ENCODE measurements at places on chromosomes 6 and 20. TPM values are rescaled to one million over a fixed set of nuclear protein-coding genes. Genes with fewer than 3 reads are reported as not detected.

The DACT2 gene
- 0.48 TPM for total RNA-seq

The CNPY3 gene
- 27.4 TPM for total RNA-seq

The ADTRP gene
- total RNA-seq: 2.3 TPM

- no peak for DNase-seq
These were observed 12.7 kb downstream of the KCNS1 start for GRCh38 chr20:45088247-45088646.

GRCh38 chr6:158324136-158324535 is 11.9 kb downstream of the TULP4 start:
- no peak for DNase-seq

DNA sequence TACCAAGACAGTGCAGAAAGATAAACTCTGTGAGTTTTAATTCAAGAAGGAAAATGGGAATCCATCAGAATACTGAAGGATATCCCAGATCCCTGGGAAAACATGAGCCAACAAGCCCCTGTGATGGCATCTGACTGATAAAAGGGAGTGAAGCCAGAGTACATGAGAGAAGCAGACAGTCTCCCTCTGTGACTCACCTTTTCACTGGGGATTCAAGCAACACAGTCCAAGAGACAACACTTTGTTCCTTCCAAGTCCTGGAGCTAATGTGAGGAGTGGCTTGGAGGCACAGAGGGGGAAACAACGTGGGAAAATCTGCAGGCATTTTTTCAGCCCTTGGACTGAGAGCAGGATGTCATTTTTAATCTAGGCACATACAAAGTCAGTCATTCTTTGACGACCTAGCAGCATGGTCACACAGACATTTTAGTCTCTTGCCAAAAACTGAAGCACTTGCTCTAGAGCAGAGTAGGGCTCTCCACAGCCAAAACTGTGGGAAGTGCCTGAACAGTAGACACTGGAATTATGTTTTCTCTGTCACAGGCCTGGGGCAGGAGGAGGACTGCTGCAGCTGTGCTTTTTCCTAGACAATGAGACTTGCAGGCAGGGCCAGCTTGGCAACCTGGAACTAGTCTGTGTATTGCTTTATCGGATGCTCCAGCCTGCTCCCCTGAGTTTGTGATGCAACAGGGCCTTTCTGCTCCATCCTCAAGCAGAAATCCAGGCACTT is 465.0 kb upstream of the GJE1 start:
- no peak for DNase-seq

DNA sequence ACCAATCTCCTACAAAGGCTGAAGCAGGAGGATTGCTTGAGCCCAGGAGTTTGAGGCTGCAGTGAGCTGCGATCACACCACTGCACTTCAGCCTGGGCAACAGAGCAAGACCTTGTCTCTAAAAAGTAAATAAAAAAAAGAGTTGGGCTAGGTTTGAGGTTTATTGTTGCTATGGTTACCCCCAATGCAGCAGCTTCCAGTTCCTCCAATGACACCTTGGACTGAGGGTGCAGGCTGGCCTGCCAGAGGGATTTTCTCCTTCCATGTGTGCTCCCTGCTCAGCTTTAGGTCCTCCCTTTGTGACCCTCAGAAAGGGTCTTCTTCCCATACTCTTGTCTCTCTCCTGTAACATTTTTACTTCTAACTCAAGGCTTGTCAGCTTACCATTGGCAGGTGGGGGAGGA is 10.6 kb upstream of the TBC1D20 start:
- no peak for DNase-seq

DNA sequence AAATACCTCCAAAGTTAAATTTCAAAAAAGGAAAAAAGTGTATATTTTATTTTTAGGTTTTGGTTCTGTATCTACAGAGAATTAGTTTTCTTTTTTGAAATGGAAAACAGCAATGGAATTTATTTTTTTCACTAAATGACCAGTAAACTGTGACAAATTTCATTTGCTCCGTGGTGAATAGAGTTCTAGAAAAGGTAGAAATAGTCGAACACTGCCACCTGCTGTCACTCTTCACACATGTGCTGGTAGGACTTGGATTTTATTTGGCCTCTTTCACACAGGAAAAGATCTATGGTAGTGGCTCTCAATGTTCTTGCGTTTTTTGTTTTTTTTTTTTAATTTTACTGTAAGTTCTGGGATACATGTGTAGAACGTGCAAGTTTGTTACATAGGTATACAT is 312.5 kb downstream of the EYA4 start:
- DNase-seq: no peak

- DNase-seq: no peak
These were observed 122.9 kb downstream of the IRF4 start for GRCh38 chr6:514396-514978.

GRCh38 chr6:163904186-163904585 is 489.7 kb downstream of the QKI start:
- DNase-seq: no peak

All from mesenteric fat pad (tissue), 1 donor.